ENCODE measurements at places on chromosomes 4 and X.

DNA sequence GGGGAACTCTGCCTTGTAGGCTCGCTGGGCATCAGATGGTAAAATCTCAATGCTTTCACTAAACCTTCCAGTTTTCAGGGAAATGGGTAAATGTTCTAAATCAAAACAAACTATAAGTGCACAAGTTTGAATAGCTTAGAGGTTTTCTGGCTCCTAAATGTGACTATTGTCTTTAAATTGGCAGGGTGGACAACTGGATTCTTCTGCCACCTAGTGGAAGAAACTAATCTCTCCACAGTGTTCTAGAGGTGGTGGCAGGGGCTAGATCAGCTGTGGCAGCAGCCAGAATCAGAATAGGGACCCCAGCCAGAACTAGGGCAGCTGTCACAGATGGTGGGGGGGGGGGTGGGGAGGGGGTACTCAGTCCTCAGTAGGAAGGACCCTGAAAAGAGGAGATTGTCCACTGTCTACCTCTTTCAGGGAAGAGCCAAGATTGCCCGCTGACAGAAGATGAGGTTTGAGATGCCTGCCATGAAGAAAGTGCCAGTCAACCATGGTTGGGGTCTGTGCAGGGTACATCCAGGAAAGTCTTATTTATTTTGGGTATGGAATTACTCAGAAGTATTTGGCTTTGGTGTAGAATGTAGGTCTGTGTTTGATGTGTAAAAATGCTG lies 201.4 kb downstream of the CCNG2 start:
- no peak for DNase-seq

DNA sequence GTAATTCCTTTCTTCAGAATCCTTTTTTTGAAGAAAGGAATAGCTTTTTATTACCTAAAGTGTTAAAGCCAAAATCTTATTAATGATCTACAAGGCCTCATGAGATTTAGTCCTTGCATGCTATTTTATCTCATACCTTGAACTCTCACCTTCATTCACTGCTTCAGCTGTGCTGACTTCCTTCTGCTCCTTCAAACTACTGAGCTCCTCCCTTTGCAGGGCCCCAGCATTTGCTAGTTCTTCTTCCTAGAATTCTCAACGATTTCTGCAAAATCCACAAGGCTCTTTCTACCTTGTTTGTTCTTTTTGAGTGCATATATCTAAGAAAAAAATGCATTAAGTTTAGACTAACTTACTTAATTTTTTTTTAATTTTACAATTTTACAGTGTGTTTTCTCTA lies 619.5 kb downstream of the EPHA5 start:
- no peak for DNase-seq

- DNase-seq = no peak
Measured at GRCh38 chr4:34502086-34502485, 1742.2 kb downstream of the ARAP2 start.

GRCh38 chr4:114250439-114250891 lies 271.0 kb upstream of the ARSJ start:
- DNase-seq = peak; percentile 79

GRCh38 chr4:120919358-120919757 lies 3.2 kb downstream of the PRDM5 start:
- no peak for DNase-seq

- no peak for DNase-seq
Measured at GRCh38 chr4:118983831-118984230, 95.2 kb downstream of the SYNPO2 start.

DNA sequence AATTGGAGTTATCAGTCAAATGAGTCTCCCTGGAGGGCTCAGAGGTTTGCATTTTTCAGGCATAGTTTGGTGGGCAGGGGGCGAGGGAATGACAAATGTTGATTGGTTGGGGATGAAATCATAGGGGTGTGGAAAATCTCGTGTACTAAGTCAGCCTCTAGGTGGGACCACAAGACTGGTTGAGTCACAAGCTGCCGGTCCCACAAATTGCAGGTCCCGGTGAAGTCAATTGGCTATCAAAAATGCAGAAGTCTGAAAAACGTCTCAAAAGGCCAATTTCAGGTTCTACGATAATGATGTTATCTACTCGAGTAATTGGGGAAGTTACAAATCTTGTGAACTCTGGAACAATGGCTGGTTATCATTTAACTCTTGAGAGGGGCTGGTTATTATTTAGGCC lies 98.8 kb upstream of the DHX15 start:
- no peak for DNase-seq

GRCh38 chr4:119939071-119939995 lies 127.3 kb downstream of the MAD2L1 start:
- no peak for DNase-seq

DNA sequence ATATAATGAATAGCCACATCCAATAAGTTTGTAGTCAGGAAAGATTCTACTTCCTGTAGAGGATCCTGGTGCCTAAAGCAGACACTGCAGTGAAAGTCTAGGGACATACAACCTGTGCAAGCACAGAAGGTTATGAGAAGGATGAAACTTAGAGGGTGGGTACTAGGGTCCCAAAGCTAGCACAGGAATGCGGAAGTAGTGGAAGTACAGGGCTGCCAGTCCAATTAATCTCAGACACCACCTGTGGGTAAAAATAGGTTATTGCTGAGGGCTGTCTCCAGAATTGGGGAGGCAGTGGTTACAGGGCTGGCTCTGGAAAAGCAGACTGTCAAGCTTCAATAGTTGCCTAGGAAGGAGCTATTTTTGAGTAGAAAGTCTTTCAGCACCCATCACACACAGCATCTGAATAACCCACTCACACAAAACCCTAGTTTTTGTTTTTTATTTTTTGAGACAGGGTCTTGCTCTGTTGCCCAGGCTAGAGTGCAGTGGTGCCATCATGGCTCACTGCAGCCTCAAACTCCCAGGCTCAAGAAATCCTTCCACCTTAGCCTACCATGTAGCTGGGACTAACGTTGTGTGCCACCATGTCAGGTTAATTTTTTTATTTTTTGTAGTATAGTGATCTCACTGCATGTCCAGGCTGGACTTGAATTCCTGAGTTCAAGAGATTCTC lies 50.8 kb upstream of the ELF2 start:
- DNase-seq = no peak

- no peak for DNase-seq
Measured at GRCh38 chr4:186095406-186095805, 9.1 kb upstream of the FAM149A start.

DNA sequence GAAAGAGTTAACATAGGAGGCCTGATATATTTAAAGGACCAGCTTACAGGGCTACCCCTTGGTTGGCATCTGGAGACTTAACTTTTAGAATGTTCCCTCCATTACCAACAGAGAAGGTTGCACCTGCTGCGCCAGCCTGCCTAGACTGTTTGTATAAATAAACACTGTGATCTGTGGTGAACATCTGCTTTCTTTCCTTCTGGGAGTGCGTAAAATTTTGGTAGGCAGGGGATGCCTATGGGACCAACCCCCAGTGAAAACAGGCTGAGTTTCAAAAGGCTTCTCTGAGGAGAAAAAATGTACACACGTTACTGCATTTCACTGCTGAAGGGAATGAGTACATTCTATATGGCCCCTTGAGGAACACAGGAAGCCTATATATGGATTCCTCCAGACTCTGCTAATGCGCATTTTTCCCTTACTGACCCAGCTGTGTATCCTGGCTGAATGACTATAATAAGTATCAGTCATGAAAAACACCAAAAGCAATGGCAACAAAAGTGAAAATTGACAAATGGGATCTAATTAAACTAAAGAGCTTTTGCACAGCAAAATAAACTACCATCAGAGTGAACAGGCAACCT lies 13.8 kb downstream of the CENPC start:
- DNase-seq = no peak

DNA sequence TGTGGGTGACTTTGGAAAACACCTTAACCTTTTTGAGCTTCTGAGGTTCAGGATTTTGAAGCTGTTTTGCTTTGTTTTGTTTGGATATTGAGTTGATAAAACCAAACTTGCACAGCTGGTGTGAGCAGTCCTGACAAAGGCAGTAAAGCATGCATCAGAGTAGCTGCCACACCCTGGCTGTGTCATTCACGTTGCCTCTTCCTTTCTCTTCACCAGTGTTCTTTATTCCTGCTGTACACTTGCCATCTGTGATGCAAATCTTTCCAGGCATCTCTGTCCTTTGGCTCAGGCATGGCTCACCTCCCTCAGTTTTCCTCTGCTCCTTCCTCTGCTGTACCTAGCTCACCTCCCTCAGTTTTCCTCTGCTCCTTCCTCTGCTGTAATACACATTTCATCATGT lies 1850.2 kb upstream of the AGA start:
- no peak for DNase-seq

GRCh38 chr4:153346031-153346430 lies 1.5 kb downstream of the MND1 start:
- DNase-seq = no peak

- DNase-seq = no peak
Measured at GRCh38 chrX:46770817-46771163, 11.9 kb upstream of the SLC9A7 start.

GRCh38 chr4:38675146-38676121 lies 11.4 kb downstream of the KLF3 start:
- DNase-seq = no peak

DNA sequence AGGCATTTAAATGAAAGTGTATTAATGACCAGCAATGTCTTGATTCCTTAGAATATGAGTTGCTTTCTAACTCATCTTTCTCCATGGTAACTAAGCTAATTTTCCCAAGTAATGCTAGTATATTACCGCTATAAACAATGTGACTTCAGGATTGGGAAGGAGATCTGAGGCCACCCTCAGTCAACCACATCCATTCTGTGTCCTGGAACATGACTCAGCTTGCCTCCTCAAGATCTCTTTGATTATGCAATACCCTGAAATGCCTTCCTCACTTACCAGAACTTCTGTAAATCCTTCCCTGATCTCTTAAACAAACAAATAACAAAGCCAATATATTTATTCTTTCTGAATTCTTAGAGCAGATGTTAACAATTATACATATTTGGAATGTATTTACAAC lies 1495.5 kb downstream of the PCDH18 start:
- DNase-seq = peak; percentile 59

DNA sequence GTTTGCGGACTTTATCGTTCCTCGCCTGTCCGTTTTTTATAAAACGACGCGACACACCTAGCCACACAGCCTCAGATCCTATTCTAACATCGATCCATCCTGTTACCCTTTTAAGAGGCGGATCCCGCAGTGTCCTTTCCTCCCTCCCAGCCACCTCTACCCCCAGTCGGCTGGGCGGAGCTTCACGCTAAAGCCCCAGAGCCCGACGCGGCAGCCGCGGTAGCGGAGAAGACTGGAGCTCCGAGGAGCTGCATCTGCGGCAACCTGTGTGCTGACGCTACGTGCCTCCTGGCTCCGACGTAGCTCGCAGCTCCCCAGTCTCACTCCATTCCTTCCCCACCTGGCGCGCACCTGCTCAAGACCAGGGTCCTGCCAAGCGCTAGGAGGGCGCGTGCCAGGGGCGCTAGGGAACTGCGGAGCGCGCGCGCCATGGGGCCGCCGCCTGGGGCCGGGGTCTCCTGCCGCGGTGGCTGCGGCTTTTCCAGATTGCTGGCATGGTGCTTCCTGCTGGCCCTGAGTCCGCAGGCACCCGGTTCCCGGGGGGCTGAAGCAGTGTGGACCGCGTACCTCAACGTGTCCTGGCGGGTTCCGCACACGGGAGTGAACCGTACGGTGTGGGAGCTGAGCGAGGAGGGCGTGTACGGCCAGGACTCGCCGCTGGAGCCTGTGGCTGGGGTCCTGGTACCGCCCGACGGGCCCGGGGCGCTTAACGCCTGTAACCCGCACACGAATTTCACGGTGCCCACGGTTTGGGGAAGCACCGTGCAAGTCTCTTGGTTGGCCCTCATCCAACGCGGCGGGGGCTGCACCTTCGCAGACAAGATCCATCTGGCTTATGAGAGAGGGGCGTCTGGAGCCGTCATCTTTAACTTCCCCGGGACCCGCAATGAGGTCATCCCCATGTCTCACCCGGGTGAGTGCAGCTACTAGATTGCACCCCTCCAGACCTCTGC lies at the start of gene RNF128:
RNF128 (plus strand) TSS at position 217 of the 953 bp plus-strand sequence; CDS start at position 430, 213 bp downstream.
- no peak for DNase-seq

GRCh38 chr4:138445098-138445497 lies 202.9 kb upstream of the SLC7A11 start:
- no peak for DNase-seq

- no peak for DNase-seq
Measured at GRCh38 chr4:182246401-182247205, 3.4 kb downstream of the TENM3 start.

DNA sequence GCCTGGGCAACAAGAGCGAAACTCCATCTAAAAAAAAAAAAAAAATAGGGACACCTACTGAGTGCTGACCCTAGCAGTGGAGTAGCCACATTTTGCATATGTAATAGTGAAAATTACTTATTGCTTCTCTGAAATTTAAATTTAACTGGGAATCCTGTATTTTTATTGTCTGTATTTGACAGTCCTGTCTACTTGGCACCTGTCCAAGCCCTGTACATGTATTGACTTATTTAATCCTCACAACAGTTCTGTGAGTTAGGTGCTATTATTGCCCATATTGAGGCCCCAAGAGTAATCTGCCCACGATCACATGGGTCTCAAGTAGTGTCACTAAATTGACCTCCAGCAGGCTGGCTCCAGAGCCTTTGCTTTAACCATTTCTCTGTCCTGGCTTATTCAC lies 81.6 kb downstream of the WDR19 start:
- no peak for DNase-seq

GRCh38 chr4:159308566-159309340 lies 205.9 kb downstream of the RAPGEF2 start:
- no peak for DNase-seq

GRCh38 chr4:94127707-94128328 lies 79.8 kb upstream of the SMARCAD1 start:
- DNase-seq = no peak

GRCh38 chrX:136755411-136755810 lies 25.3 kb downstream of the ARHGEF6 start:
- no peak for DNase-seq

DNA sequence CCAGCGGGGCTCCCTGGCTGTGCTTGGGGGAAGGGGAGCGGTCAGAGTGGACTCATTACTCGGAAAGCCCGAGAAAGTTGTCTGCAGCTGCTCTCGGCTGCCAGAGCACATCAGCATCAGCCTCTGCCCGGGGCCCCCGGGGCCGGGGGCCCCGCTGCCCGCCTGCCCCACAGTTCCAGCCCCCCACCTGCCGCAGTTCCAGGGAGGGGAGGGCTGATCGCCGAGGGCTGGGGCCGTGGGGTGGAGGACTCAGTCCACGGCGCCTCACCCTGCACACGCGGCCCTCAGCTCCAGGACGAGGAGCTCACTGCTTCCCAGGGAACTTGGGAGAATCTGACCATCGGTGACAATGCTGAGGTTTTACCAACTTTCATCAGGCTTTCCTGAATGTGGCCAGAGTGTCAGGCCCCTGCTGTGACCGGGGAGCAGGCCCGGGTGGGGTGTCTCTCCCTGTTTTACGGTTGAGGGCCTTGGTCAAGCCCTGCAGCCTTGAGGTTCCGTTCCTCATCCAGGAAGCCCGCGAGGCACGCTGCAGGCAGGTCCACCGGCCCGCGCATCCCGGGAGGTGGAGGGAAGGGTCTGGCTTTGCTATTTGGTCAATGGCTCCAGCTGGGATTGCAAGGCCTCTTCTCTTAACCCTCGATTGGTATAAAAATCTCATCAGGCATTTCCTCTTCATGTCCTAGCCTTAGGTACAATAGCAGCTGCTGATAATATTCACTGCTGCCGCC lies 57.2 kb downstream of the CPZ start:
- DNase-seq = no peak

GRCh38 chr4:170388255-170388654 lies 298.5 kb upstream of the AADAT start:
- DNase-seq = no peak
